HTR-8/SVneo (cell line): ENCODE measurements at places on chromosomes 13 and 19.
A peak's percentile ranks its signal among the peaks of the same experiment; 100 is the strongest.

DNA sequence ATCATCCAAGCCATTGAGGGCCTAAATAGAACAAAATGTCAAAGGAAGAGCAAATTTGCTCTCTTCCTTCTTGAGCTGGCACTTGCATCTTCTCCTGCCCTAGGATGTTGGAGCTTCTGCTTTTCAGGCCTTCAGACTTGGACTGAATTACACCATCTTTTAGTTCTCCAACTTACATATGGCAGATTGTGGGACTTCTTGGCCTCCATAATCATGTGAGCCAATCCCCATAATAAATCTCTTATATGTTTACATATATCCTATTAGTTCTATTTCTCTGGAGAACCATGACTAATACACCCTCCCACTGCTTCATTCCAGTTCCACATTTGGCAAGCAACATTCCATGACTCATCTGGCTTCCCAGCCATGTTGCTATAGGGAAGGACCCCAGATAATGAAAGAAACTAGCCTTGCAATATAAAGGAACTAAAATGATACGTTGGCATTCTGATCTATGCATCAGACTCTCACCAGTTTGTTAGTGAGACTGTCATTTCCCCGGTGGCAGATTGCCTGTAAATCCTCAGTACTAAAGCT is 11.0 kb upstream of the ACOD1 start:
- peak; percentile 48 for DNase-seq

GRCh38 chr13:113598081-113598410 is 13.5 kb downstream of the TFDP1 start:
- DNase-seq = no peak

- no peak for DNase-seq
These were observed 46.6 kb upstream of the SLC15A1 start for GRCh38 chr13:98798849-98799645.

DNA sequence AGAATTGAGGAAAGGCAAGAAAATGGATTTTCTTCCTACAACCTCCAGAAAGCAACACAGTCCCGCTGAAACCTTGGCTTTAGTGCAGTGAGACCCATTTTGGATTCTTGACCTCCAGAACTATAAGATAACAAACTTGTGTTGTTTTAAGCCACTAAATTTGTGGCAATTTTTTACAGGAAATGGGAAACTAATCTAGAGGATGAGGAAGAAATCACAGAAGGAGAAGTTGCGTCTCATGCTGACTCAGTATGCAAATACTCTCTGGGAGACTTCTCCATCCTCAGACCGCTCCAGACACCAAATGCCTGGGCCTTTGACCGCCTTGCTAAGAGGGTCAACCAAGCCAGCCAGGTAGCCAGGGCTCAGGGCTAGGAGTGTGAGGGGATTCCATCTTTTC is 13.1 kb upstream of the CEACAM16 start:
- no peak for DNase-seq

GRCh38 chr19:993361-993830 is 6.8 kb upstream of the GRIN3B start:
- DNase-seq = no peak

GRCh38 chr13:60162096-60162495 is 1.6 kb downstream of the DIAPH3 start:
- DNase-seq = no peak

- DNase-seq = no peak
These were observed 8.1 kb downstream of the ERFL start for GRCh38 chr19:41919948-41920712.

DNA sequence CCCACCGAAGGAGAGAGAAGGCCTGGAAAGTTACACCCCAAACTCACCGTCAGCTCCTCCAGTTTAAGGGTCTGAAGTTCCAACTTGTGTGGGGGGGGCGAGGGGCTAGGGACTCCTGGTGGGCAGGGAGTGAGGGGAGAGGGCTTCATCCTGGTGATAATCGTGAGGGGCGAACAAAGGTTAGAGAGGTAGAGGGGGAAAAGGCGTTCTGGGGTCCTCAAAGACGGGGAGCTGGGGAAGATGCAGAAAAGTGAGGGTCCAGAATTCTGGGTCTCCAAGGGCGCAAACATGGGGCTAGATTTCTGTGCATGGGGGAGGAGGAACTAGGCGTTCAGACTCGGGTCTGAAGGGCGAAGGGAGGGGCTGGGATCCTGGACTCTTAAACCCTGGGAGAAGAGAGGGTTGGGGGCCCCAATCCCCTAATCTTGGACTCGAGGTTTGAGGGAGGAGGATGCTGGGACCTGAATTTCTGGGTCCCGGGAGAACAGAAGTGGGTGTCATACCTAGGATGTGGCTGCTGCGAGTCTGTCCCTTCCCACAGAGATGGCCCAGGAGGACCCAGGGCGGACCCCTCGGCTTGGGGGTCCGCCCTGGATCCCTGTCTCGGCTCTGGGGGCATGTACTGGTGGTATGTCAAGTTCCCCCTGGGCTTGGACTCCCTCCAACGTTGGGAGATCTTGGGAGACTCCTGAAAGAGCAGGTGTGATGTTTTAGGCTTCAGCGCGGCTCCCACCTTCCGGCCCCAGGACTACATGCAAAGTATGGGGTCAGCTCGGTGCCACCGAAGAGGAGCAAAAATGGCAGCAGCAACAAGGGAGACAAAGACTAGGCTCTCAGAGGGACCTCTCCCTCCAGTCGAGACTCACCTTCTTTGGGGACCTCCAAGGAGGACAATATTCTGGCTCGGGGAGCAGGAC is 4.5 kb downstream of the MAMSTR start:
- no peak for DNase-seq

- DNase-seq = no peak
These were observed 25.1 kb downstream of the BICRA start for GRCh38 chr19:47633996-47634395.

DNA sequence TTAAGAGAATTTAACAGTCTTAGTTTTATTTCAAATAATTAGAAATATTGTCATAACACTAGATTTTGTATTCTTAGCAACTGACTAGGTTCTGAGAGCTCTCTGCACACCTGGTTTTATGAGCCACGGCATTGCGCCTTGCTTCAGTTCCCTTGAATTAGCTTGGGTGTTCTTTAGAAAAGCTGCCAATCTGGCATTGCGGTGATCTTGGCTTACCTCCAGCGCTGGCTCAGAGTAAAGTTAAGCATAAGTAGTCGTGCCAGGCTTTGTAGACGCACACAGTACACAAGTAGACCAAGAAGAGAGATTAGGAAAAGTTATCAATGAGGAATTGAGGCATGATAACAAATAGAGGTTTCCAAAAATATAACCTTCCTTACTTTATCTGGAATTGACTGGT is 45.7 kb downstream of the TPP2 start:
- DNase-seq = no peak

DNA sequence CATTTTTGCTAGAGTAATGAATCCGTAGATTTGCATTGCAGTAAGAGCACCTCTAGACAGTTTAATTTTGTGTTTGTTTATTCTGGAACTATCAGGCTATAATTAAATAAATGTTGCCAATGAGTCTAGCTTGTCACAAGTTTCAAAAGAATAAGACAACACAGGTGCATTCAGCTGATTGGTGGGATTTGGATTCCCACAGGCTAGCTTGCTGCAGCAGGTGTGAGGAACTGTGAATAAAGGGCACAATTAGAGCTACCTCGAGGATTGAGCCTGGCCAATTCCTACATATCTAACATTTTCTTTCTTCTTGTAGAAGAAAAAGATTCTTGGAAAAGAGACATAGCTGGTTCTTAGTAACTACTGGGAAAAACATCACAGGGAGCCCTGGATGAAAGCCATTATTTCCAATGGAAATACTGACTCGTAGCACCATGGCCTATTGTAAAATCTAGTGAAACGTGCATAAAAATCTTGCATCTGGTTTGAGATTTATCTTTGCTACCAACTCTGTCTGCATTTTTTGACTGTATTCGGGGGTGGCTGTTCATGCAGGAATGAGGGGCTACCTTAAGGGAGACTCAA is 360.9 kb downstream of the FGF9 start:
- DNase-seq = no peak

- no peak for DNase-seq
These were observed 493 bp upstream of the LHFPL6 start for GRCh38 chr13:39603424-39603947.

- DNase-seq = no peak
These were observed 659.9 kb upstream of the KLF12 start for GRCh38 chr13:74794147-74794546.

GRCh38 chr19:3125900-3126524 is 9.8 kb upstream of the GNA15 start:
- DNase-seq = peak; percentile 53

- DNase-seq = no peak
These were observed 377.6 kb downstream of the IRS2 start for GRCh38 chr13:109408591-109409382.

- DNase-seq = no peak
These were observed 76.2 kb downstream of the FOXO1 start for GRCh38 chr13:40590112-40590862.

DNA sequence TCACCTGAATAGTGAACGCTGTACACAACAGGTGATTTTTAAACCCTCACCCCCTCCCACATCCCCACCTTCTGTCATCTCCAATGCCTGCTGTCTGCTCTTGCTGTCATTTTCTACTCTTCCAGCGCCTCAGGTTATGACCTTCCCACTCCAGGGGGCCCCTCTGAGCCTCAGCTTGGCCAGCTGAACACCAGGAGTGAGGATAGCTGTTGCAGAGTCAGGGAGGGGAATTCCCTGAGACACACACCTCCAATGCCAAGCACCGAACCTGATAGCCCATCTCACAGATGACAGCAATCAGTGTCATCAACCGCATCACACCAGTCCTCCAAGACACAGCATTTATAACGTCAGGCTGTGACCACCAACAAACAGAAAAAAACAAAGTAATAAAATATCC is 193.5 kb downstream of the ZNF536 start:
- no peak for DNase-seq

GRCh38 chr19:3671680-3672574 is 28.3 kb downstream of the PIP5K1C start:
- DNase-seq = no peak

DNA sequence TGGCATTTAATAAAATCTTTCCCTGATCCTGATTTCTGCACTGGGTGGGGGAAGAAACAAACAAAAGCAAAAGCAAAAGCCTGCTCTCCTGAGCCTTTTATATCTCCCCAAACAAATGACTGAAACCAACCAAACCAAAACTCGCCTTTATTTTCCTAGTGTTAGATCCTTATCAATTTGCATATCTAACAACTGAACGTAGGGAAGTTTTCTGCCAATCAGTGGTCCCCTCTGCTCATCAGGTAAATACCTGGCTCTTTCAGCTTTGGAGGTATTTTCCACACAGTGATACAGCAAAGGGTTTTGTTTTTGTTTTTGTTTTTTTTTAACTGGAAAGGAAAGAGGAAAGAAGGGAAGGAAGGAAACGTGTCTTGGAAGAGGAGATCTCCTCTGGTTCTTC is 3.3 kb downstream of the AMER2 start:
- no peak for DNase-seq

DNA sequence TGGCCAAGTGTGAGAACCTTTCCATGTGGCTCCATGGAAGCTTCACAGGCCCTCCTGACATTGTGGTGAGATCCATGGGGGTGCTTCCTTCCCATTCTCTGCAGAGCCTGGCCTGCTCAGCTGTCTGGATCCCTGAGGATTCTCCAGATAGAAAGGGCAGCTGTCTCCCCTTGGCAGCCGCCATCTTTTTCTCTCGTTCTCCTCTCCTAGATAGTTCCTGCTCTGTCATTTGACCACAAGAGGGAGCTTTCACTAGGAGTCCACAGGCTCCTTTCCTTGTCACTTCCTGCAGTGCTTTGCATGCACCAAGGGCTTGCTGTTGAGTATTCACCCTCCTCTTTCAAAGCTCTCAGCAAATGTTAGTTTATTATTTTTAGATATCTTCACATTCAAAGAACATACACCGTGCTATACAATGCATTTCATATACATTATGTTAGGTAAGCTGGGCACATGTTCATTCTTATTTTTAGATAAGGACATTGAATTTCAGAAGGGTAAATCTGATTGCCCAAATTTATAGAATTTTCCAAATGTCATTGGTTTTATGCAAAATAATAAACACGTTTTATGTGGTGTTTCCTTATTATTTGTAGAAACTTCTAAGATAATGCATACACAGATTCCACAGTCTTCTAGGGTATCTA is 133.2 kb downstream of the FRY start:
- peak; percentile 56 for DNase-seq

- no peak for DNase-seq
These were observed 271.6 kb downstream of the SPRY2 start for GRCh38 chr13:80069374-80069773.

DNA sequence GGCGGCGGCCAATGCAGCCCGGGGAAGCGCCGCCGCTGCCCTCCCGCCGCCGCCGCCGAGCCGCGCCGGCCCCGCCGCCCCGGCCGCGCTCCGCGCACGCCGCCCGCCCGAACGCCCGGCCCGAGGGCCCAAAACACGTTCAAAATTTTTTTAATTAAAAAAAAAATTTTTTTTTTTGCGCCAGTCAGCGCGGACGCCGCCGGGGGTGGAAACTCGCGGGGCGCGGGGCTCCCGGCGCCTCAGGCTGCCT is 468 bp downstream of the HMGB1 start:
- DNase-seq = no peak
